ENCODE measurements at places on chromosomes 11 and 22.

DNA sequence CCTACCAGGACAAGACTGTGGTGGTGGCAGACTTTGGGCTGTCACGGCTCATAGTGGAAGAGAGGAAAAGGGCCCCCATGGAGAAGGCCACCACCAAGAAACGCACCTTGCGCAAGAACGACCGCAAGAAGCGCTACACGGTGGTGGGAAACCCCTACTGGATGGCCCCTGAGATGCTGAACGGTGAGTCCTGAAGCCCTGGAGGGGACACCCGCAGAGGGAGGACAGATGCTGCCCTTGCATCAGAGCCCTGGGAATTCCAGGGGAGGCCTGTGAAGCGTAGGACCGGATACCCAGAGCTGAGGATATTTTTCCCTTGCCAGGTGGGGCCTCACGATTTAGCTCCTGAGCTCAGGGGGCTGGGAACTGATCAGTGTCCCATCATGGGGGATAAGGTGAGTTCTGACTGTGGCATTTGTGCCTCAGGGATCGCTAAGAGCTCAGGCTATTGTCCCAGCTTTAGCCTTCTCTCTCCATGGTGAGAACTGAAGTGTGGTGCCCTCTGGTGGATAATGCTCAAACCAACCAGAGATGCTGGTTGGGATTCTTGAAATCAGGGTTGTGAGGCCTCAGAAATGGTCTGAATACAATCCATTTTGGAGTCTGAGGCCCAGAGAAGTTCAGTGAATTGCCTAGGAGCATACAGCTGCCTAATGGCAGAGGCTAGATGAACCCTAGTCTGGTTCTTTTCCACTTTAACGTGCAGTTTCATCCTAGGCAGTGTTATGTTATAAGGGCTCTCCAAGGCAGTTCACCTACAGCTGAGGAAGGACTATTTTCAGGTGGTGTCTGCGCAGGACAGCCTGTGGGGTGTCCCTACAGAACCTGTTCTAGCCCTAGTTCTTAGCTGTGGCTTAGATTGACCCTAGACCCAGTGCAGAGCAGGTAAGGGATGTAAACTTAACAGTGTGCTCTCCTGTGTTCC lies 19.5 kb downstream of the PIK3IP1 start:
- DNase-seq: peak; percentile 32

GRCh38 chr22:25666308-25666707 lies 75.7 kb upstream of the MYO18B start:
- DNase-seq: no peak

DNA sequence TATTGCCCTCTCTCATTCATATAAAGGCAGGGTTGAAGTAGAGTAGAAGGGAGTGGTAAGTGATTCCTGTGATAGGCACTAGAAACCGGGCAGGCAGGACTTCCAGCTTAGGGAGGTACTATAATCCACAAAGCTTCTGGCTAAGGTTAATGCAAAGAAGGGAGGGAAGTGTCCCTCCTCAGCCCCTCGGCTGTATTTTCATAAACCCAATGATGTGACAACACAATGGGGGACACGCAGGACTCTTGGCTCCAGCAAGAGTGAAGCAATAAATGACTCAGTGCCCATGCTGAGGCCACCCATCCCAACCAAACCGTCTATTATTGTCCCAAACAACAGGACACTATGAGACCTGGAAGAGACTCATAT lies 90.7 kb downstream of the ETS1 start:
- DNase-seq: no peak

DNA sequence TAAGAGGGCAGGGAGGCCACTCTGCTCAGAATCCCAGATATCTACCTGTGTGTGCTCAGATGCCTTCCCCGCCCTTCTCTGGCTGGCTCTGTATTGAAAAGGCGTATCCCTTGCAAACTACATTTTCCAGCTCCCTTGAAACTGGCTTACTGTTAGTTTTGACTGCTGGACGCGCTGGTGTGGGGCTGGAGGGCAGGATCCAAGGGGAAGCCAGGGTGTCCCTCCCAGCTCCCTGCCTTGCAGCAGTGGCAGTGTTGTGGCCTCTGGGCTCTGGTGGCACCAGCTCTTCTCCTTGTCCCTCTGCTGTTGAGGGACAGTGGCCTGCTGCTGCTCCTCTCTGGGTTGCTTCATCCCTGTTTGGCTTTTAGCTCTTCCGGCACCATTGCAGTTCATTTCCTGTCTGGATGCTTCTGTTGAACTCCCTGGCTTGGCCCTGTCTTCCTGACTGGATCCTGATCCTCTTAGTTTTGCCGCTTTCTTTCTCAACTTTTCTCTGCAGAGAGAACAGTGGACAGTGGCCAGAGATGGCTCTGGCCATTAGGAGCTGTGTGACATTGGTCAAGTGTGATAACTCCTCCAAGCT lies 107.1 kb upstream of the PARVA start:
- DNase-seq: no peak

- no peak for DNase-seq
Measured at GRCh38 chr11:13051257-13051656, 42.1 kb downstream of the RASSF10 start.

- DNase-seq: no peak
Measured at GRCh38 chr22:49462291-49462690, 365.4 kb downstream of the BRD1 start.

DNA sequence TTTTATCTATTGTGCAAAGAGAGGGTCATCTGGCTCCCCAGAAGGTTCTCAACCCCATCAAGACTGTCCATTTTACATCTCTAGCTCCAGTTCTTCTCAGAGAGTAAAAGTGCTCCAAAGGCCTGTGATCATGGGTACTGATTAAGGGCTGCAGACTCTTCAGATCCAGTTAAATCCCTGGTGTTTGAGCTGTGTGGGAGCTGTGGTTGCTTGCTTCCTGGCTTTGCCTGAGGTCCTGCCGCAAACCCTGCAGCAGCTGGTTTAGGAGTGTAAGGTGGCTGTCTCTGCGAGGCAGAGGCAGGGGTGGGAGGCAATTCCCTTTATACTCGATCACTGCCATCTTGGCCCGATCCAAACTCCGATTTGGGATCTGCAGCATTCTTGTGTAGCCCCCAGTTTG lies 1.2 kb downstream of the MRPL17 start:
- DNase-seq: no peak

DNA sequence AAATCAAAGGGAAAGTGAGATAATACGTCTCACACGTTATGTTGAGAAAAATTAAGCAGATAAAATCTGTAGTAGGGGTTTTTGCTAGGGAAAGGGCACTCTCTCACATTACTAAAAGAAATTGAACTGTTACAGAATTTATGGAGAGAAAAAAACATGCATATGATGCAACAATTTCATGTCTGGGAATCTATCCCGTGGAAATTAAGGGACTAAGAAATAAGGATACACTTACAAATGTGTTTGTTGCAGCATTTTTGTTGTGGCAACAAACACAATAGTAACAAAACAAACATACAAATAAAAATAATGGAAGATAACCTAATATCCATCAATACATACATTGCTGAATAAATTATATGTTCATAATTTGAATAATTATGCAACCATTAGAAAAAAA lies 96.3 kb upstream of the ZBED5 start:
- no peak for DNase-seq

DNA sequence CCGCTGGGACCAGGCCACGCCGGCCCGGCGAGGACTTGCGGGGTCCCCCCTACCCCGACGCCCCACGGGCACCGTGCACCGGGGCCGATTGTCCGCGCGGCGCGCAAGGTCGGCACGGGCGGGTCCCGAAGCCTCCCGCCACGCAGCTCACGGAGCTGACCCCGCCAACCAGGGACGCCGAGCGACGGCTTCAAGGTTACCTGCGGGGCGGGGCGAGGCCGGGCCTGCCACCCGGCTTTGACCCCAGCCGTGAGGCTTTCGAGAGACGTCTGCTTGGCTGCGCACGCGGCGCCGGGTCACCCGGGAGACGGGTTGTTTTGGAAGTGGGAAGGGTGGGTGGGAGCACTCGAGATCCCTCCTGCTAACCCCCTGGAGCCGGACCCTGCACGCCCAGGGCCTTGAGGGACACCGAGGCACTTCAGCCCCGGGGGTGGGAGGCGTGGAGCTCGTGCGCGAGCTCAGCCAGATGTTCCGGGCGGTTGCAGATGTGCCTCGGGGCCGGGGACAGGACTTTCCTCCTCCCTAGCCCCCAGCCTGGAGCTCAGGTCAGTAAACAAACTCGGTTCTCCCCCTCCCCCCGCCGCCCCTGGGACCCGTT lies 3.2 kb upstream of the WNT11 start:
- no peak for DNase-seq

- no peak for DNase-seq
Measured at GRCh38 chr22:47301820-47302475, 539.5 kb downstream of the TBC1D22A start.

DNA sequence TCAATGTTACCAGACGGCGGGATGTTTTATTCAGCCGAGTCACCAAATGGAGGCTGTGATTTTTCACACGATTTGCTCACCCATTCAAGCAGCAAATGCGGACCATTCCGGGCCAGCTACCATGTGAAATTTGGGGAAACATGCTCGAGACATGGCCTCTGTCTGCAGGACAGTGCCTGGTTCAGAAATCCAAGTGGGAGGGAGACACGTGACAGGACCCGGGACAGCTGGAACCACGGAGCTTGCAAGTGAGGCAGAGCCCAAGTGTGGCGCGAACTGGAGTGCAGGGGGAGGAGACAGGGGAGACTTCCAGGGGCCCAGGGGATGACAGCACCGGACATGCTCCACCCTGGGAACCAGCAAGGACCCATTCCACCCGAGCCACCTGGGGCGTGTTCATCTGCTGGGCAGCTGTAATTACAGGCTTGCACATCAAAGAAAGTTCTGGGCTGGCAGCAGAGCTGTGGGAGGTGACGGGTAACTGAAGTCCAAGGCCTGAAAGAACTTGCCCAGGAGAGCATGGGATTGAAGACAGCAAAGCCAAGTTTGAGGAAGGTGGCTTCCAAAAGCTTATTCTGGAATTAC lies 16.5 kb downstream of the CERK start:
- no peak for DNase-seq

GRCh38 chr11:114398303-114398920 lies 1.9 kb downstream of the C11orf71 start:
- DNase-seq: no peak

GRCh38 chr11:6941970-6942369 lies 15.7 kb downstream of the ZNF215 start:
- no peak for DNase-seq

DNA sequence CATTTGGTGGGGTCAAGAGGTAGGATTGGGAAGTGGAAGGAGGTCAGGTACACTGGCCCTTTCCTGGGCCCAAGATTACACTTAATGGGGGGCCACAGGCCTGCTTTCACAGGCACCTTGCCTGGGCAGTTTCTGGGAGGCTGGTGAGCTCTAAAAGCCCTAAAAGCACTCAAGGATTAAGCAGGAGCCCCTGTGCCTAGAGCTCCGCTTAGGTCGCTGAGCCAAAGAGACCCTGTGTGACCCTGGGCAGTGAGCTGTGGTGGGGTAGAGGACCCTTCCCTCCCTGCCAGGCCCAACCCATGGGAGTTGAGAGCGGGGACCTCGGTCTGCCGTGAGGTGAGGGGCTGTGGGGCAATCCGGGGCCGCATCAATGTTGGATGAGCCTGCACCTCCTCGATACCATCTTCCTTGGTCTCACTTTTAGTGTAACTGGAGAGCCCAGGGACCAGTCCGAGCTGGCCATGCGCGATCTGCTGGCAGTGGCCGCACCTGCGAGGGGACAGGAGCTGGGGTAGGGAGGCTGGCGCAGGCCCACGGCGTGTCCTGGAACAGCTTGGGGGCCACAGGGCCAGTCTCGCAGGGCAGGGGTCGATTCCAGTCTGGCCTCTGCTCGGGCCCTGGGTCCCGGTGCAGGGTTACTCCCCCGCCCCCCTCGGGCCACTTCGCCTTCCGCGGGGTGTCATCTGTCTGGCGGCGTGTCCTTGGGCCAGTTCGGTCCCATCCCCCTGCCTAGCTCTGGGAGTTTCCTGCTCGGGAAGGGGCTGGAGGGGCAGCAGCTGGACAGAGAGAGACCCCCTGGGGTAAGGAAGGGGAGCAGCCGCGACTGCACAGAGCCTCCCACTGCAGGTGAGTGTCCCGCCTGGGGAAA lies 44.3 kb downstream of the EIF3F start:
- DNase-seq: no peak

DNA sequence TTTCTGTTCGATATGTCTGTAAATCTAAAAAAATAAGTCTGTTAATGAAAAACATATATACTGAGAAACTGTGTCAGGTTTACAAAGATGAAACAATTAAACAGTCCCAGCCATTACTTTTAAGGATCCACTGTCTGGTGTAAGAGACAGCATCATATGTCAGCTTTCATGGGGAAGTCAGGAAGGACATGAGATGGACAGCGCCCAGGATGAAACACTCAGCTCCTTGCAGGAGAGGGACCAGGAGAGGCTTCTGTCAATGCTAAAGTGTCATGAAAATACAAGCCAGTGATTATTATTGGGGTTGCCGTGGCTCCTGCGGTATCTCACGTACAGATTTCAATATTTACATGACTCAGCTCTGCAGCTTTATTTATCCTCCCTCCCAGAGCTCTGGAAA lies 1524.6 kb downstream of the TBC1D22A start:
- DNase-seq: no peak

GRCh38 chr11:78149646-78150045 lies 10.2 kb upstream of the ALG8 start:
- DNase-seq: peak; percentile 47

GRCh38 chr11:120064341-120064740 lies 73.6 kb downstream of the TRIM29 start:
- no peak for DNase-seq

GRCh38 chr11:12073436-12073835 lies 37.0 kb upstream of the MICAL2 start:
- DNase-seq: no peak

DNA sequence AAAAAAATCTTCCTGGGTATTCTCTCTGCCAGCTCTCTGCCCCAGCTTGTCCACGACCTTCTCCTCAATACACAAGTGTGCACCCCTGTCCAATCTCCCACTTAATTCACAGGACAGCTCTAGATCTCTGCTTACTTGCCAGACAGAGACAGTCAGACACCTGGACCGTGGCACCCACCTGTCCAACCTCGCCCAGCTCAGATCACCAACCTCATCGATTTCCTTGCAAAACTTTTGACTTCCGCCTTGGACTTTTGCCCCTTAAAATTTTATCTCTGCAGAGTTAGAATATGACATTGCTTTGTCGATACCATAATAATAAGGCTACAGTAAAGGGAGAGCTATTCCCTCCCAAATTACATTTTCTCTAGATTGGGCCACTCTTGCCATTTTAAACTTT lies 10.4 kb downstream of the LMF2 start:
- DNase-seq: no peak

- DNase-seq: no peak
Measured at GRCh38 chr11:68002575-68002937, 1.3 kb downstream of the UNC93B1 start.

DNA sequence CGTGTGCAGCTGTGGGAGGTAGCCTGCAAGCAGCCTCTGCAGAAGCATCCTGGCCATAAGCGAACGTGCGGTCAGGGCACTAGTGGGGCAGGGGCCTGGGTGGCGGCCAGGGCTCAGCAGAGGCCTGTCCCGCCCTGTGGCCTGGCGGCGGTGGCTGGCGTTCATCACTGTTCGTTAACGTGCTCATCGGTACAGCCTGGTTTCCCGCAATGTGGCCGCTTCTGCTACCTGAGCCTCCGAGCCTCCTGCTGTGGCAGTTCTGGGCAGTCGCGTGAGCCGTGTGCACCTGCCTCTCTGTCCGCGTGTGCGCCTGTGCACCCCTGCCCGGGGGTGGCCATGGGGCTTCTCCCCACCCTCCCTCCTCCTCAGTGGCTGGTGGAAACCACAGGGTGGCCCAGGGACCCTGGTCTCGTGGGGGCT lies 117.9 kb downstream of the KCNQ1OT1 start:
- DNase-seq: no peak

GRCh38 chr11:116994195-116994594 lies 104.0 kb downstream of the SIK3 start:
- DNase-seq: no peak

Measured in AG04450 (cell line).